CD4-positive, alpha-beta T cell treated with Interleukin-17A for 1 hour (primary cell): ENCODE measurements at places on chromosomes 7 and 10.
A peak's percentile ranks its signal among the peaks of the same experiment; 100 is the strongest.

GRCh38 chr7:42244828-42245227 is 7.8 kb upstream of the GLI3 start:
- DNase-seq: no peak

- DNase-seq: no peak
Measured at GRCh38 chr10:19245889-19246752, 197.5 kb downstream of the MALRD1 start.

- no peak for DNase-seq
Measured at GRCh38 chr10:21810582-21811244, 192.8 kb downstream of the DNAJC1 start.

- DNase-seq: no peak
Measured at GRCh38 chr7:149822353-149822943, 15.7 kb upstream of the ZNF862 start.

DNA sequence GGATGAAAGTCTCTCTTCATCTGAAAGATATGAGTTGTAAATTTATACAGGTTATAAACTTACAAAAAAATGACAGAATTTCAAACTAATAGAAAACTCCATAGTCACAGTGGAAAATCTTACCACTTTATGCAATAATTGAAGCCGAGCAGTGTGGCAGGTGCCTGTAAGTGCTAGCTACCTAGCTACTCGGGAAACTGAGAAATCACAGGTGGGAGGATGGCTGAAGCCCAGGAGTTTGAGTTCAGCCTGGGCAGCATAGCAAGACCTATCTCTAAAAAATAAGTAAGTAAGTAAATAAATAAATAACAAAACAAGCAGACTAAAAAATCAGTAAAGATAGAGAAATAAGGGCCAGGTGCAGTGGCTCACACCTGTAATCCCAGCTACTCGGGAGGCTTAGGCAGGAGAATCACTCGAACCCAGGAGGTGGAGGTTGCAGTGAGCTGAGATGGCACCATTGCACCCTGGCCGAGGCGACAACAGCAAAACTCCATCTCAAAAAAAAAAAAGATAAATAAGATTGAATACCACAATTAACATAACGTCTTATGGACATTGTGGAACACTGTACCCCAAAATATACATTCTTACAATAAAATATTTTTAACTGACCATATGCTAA is 61.9 kb downstream of the TRIM24 start:
- DNase-seq: no peak

DNA sequence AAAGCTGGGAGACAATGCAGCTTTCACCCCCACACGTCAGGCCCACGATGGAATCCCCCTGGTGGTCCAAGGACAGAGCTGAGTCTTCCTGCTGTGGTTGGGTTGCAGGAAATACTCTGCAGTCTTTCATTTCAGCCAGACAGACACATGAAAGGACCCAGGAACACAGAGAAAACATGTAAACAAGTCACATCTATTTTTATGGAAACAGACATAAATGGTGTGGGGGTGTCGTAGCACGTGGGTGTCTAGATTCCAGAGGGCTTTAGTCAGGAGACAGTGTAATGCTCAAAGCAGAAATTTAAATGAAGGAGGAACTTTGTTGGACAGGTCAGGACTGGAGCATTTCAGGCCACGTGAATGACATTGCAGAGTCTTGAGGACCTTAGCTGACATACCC is 444.6 kb downstream of the SUGCT start:
- no peak for DNase-seq

DNA sequence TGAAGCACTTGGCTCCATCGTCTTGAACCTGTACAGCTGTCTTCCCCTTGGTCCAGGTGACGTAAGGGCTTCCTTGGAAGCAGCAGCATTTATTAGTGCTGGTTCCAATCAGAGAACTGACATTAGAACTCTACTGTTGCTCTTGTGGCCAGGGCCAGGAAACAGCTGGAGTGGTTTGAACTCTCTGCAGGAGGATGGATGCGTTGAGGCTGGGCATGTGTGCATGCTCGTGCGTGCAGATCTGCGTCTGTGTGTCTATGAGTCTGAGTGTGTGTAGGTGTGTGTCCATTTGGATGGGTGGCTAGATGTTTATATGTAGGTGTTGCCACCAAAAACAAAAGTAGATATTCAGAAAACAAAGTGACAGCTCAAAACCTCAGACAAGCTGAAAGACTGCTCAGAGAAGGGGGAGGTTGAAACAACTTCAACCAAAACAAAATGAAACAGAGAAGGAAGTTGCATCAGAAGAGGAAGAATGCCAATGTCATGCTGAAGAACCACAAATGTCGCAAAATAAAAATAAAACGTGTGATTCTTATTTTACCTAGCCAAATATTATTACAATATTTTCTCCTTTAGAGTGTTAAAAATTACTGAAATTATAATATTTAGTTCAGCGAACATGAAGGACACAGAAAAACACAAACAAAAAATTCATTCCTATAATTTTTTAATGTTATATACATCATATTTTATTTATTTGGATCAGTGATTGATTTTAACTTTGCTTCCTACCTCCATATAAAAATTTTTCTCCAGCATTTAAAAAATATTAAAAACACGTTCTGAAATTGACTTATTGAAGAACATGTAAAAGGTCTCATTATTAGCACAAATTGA is 96.1 kb upstream of the MKLN1 start:
- peak; percentile 75 for DNase-seq
